ENCODE measurements at places on chromosomes 6 and 20.
A peak's percentile ranks its signal among the peaks of the same experiment; 100 is the strongest.

- no peak for DNase-seq
Measured at GRCh38 chr20:19901226-19901625, 115.9 kb upstream of the NAA20 start.

DNA sequence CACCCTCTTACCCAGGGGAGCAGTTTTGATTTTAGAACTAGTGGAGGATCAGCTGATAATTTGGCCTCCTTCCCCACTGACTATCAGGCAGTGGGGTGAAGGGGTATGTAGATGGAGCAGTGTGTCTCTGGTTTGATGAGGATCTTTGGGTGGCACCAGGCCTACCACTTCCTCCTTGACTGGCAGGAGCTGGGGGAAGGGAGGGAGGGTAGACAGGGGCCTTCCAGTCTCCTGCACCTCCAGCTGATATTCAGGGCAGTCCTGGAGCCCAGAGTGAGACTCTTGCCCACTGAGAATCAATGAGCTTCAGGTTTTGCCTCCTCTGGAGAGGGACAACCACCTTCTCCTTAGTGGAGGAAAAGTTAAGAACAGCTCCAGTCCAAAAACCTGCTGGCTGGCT, 3.2 kb downstream of the DEF6 start:
- no peak for DNase-seq

DNA sequence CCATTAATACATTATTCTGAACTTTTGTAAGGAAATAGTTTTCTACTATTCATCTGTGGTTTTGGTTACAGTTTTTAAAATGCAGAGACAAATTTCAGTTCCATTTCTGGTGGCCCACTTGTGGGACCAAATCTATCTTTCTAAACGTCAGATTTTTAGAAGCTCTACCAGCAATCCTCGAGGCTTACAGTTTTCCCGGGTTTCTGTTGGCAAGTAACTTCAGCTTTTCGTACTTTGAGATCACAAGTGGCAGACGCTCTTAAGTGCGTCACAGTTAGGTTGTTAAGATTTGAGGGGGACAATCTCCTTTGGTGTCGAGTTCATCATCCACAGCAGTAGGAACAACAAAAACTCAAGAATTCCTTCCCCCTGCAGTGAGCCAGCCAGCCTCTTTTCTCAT, 60.0 kb downstream of the JARID2 start:
- DNase-seq: no peak

DNA sequence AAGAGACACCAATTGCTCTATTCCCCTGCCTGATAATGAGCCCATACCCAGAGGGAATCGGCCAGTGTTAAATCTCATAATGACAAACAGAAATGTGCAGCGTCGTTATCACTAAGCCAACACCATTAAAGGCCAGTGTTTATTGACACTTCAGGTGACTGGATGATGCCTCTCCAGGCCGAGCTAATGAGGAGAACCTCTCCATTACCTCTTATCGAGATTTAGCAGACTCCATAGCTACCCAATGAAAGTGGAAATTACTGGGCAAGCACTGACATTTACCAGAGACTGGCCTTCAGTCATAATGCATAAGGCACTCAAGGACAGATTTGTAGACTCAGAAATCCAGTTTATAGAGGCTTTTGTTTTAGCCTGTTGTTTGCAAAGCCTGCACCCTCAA, 669.5 kb downstream of the MAFB start:
- DNase-seq: no peak

DNA sequence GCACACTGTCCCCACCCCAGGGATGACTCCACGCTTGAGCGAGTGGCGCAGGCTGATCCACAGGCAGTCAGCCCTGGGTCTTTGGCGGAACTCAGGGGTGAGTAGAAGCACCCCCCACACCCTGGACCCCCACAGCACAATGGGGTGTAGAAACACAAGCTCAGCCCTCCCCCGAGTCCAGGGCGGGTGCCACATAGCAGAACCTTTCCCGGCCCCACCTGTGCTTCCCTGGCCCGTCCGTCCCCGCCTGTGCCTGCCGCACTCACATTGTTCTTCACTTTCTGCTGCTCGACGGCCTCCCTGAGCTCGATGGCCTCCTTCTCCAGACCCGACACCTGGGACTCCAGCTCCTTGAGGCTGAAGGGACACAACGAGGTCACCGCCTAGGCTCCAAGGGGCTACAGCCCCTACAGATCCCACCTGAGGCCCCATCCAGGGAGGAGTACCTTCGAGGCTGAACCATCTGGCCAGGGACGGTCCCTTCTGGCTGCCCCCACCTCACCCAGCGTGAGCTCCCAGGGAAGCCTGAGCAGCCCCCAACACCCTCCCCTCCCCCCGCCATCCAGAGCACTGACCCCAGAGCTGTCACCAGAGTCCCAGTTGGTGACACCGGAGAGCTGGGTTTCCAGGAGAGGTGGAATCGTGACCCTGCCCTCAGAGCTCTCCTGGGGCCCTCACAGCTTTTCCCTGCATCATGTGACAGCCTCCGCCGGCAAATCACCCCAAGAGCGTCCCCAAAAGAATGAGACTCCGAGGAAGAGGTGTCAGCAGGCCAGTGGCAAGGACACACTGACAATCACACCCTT, 55.6 kb downstream of the DSTN start:
- DNase-seq: no peak

DNA sequence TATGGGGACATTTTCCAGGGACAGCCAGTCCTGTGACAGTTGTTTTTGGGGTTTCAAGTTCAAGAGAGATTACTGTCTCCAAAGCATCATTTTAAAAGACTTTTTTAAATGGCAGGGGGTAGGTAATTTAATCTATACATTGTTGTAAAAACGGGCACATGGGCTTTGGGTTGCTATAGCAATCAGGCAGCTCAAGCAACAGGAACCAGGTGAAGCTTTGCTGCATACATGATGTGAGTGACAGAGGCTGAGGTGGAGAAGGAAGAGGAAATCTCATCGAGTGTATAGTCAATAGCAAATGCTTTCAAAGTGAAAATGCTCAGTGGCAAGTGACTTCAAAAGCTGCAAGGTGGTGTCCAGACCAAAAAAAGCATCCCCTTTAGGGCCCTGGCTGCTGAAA, 277.4 kb upstream of the JAG1 start:
- no peak for DNase-seq

- DNase-seq: no peak
Measured at GRCh38 chr6:98941319-98941718, 6.4 kb downstream of the FBXL4 start.

DNA sequence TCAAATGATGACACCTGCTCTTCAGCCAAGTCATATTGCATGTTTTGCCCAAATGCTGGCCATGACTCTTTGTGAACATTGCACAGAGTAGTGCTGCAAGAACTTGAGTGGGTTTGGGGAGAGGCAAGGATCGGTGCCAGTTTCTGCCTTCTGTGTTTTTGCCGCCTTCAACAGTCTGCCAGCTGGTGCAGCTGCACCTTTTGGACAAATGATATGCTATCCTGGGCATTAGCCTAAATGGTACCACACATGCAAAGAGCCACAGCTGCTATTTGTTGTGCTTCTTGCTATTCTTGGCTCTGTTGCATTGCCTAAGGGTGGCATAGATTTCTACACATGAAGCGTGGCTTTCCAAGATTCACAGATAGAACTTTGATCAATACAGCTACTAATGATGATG, 189.0 kb upstream of the CCN2 start:
- DNase-seq: no peak

GRCh38 chr20:50610212-50610718, 81.1 kb downstream of the RIPOR3 start:
- peak; percentile 27 for DNase-seq

GRCh38 chr6:133240511-133241085, 559 bp upstream of the EYA4 start:
- no peak for DNase-seq

- DNase-seq: no peak
Measured at GRCh38 chr20:50721881-50722281, 9.5 kb upstream of the PARD6B start.

GRCh38 chr20:57772349-57772964, 62.6 kb upstream of the PMEPA1 start:
- DNase-seq: peak; percentile 78

DNA sequence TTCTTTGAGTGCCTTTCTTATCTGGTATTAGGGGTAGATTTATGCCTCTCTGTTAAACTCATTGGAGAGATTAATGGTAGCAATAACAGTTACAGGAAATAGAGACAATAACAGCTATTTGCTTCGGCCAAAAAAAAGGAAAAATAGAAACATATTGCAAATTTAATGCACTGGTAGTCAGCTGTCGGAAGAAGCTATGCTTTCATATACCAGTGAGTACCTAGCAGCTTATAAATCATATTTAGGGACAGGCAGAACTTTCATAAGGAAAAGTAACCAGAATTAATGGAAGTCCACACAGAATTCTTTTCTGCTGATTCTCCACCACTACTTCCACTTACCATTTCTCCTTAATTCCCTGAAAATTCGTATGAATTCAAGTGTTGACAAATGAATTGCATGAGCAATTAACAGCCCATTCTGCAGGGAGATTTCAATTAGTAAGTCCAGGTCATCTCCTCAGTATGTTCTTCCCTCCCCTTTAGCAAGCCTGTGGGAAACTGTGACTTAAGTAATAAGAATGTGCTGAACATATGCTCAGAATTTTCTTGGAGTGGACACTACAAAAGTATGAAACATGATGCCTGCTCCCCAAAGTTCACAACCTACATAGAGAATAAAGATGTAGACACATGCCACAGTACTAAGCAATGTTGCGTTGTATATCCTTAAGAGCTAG, 196.7 kb upstream of the KCNQ5 start:
- DNase-seq: peak; percentile 7

DNA sequence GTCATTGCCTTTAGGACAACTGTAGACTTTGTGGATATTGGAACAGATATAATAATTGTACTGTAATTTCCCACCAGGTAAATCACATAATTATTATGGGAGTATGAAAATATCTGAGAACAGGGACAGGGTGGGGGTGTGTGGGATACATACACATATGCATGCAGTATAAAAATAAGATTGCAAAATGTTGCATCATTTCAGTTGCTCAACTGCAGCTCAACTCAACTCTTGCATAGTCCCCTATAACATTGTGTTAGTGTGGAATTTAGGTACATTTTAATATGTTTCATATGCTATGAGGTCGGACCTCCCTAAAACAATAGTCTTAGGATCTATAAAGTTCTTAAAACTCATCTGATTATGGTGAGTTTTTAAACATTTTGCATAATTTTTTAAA, 275.0 kb upstream of the FLRT3 start:
- no peak for DNase-seq

DNA sequence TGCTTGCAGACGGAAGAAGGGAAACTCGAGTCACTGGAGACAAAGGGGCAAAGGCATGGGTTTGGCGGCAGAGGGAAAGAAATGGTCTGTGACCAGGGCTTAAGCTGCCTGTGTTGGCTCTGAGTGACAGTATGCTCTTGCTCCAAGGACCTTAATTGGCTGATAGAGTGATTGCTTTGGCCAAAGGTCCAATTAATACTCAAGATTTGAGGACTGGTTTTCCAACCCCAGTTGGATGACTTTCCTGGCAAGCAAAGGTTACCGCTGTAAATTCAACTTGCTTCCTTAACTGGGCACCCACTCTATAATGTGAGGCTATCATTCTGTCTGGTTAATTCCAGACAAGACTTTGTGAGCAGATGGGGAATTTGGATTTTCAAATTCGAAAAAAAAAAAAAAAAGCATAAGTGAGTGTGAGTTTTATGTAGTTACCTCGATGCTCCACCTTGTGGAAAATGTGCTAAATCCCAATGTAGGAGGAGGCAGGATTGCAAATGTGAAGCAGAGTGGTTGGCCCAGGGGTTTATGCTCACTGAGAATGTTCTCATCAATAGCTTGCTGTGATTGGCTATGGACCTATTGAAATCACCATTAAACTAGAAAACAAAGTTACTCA, 150.7 kb upstream of the GMDS start:
- no peak for DNase-seq

GRCh38 chr6:35980991-35981645, 43.3 kb downstream of the SLC26A8 start:
- no peak for DNase-seq

DNA sequence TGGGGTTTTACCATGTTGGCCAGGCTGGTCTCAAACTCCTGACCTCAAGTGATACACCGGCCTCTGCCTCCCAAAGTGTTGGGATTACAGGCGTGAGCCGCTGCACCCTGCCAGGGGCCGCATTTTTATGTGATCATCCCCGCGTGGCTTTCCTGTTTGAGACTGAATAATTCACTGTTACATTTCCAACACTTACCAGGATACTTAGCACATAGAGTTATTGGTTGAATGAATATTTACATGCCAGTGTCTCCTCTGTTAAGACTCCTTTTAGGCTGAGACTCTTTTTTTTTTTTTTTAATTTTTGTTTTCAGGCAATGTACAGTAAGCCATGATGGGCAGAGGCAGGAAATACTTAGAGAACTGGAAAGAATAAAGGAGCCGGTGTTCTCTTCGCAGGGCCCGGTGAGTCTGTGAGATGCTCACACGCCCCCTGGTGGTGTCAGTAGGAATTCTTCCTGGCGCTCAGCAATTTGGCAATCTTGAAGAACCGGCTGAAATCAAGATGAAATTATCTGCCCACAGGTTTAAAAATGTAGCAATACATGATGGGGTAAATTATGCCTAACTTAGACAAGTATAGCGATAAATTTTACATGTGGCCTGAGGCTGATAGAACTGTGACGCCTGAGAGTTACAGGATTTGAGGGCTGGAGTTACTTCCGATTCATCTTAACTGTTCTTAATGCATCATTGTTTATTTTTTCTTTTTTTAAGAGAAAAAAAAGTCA, 7.6 kb upstream of the RNF114 start:
- peak; percentile 51 for DNase-seq

DNA sequence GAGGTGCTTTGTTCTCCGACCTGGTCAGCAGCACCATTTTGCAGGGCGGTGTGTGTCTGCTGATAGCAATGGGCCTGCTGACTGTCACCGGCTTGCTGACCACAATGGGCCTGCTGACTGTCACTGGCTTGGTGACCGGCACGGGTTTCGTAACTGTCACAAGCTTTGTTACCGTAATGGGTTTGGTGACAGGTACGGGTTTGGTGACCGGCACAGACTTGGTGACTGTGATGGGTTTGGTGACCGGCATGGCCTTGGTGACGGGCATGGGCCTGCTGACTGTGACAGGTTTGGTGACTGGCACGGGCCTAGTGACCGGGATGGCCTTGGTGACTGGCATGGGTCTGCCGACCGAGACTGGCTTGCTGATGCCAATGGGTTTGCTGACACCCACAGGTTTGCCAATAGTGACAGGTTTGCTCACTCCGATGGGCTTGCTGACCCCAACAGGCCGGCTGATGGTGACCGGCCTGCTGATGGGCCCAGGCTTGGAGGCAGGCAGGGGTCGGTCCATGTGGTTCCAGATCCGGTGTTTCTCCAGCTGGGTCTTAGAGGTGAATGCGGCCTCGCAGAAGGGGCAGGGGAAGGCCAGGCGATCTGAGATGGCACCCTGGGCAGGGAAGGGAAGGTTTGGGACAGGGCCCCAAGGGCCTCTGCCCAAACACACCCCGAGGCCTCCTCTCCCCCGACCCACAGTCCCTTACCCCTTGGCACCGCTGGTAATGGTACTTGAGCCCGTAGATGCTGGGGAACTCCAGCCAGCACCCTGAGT, 3.4 kb downstream of the ZNF512B start:
- no peak for DNase-seq

- no peak for DNase-seq
Measured at GRCh38 chr6:79788756-79789155, 157.6 kb downstream of the SH3BGRL2 start.

- DNase-seq: no peak
Measured at GRCh38 chr6:41274256-41274655, 12.2 kb downstream of the TREM1 start.

- DNase-seq: no peak
Measured at GRCh38 chr6:3615391-3616380, 135.8 kb downstream of the PXDC1 start.

Measured in SW 1271 (cell line).